ENCODE measurements at places on chromosomes 16 and 17. TPM values are rescaled to one million over a fixed set of nuclear protein-coding genes. Genes with fewer than 3 reads are reported as not detected.

Gene ZNF652
- 28.2 TPM for total RNA-seq

Gene PRR29
- not detected for total RNA-seq

Gene TK1
- 141 TPM for total RNA-seq

Gene CASKIN1
- 0.24 TPM for total RNA-seq

Gene QPRT
- total RNA-seq, result 51.9 TPM

DNA sequence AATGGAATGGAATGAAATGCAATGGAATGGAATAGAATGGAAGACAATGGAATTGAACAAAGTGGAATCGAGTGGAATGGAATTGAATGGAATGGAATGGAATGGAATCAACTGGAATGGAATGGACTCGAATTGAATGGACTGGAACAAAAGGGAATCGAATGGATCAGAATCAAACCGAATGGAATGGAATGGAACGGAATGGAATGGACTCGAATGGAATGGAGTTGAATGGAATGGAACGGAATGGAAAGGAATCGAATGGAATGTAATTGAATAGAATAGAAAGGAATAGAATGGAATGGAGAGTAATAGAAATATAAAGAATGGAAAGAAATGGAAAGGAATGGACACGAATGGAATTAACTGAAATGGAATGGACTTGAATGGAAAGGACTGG lies 475.2 kb upstream of the WSB1 start:
- H3K4me3 ChIP-seq, result no peak overlapping the region
- H3K27ac ChIP-seq, result no peak overlapping the region
- DNase-seq, result peak; percentile 8
- H3K4me1 ChIP-seq, result no peaks in the 10 kb centered on the region

GRCh38 chr17:44374306-44375195 lies 10.9 kb upstream of the FAM171A2 start:
- H3K27me3 ChIP-seq, result no peaks in the 10 kb centered on the region
- no peak overlapping the region for H3K27ac ChIP-seq
- no peaks in the 10 kb centered on the region for H3K36me3 ChIP-seq
- DNase-seq, result peak; percentile 37

GRCh38 chr17:80274331-80274730 lies 13.7 kb downstream of the RNF213 start:
- H3K36me3 ChIP-seq, result no peaks in the 10 kb centered on the region
- no peak overlapping the region for H3K27ac ChIP-seq
- no peaks in the 10 kb centered on the region for H3K4me1 ChIP-seq
- no peak overlapping the region for H3K4me3 ChIP-seq

GRCh38 chr17:19724501-19725420 lies 8.4 kb upstream of the SLC47A2 start:
- H3K27me3 ChIP-seq, result no peaks in the 10 kb centered on the region
- no peaks in the 10 kb centered on the region for H3K36me3 ChIP-seq
- no peak for DNase-seq
- peaks cover 25% of the 10 kb centered on the region for H3K4me1 ChIP-seq
- H3K27ac ChIP-seq, result no peak overlapping the region

- H3K4me3 ChIP-seq, result no peak overlapping the region
- no peak overlapping the region for H3K27ac ChIP-seq
- no peaks in the 10 kb centered on the region for H3K4me1 ChIP-seq
- DNase-seq, result no peak
- H3K36me3 ChIP-seq, result no peaks in the 10 kb centered on the region
These were observed 195.0 kb upstream of the CPHXL start for GRCh38 chr16:75921281-75921680.

DNA sequence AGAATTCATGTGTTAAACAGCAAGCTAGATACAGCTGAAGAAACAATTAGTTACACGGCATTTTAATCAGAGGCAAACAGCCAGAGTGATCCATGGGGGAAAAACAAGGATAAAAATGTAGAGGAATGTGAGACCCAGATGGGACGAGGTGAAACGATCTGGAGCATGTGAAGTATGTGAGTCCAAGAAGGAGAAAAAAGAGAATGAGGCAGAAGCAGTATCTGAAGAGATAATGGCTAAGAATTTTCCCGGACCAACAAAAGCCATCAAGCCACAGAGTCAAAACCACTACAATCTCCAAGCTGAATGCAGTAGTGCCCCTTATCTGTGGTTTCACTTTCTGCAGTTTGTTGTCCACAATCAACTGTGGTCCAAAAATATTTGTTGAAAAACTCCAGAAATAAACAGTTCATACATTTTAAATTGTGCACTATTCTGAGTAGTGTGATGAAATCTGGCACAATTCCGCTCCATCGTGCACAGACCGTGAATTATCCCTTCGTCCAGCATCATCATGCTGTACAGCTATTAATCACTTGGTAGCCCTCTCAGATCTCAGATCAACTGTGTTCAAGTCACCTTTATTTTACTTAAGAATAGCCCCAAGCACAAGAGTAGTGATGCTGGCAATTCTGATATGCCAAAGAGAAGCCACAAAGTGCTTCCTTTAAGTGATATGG lies 18.8 kb downstream of the MYH10 start:
- H3K4me1 ChIP-seq, result no peaks in the 10 kb centered on the region
- H3K4me3 ChIP-seq, result no peak overlapping the region
- no peak overlapping the region for H3K27ac ChIP-seq
- no peaks in the 10 kb centered on the region for H3K36me3 ChIP-seq
- no peak for DNase-seq

- peaks cover 29% of the 10 kb centered on the region for H3K27me3 ChIP-seq
- DNase-seq, result no peak
- H3K27ac ChIP-seq, result no peak overlapping the region
- no peak overlapping the region for H3K4me3 ChIP-seq
- no peaks in the 10 kb centered on the region for H3K36me3 ChIP-seq
These were observed 91.8 kb downstream of the TMEM132E start for GRCh38 chr17:34671191-34671590.

GRCh38 chr16:54846766-54847165 lies 83.9 kb upstream of the IRX5 start:
- H3K4me1 ChIP-seq, result no peaks in the 10 kb centered on the region
- H3K4me3 ChIP-seq, result no peak overlapping the region
- H3K36me3 ChIP-seq, result no peaks in the 10 kb centered on the region
- H3K27ac ChIP-seq, result no peak overlapping the region
- H3K27me3 ChIP-seq, result no peaks in the 10 kb centered on the region
- no peak for DNase-seq

DNA sequence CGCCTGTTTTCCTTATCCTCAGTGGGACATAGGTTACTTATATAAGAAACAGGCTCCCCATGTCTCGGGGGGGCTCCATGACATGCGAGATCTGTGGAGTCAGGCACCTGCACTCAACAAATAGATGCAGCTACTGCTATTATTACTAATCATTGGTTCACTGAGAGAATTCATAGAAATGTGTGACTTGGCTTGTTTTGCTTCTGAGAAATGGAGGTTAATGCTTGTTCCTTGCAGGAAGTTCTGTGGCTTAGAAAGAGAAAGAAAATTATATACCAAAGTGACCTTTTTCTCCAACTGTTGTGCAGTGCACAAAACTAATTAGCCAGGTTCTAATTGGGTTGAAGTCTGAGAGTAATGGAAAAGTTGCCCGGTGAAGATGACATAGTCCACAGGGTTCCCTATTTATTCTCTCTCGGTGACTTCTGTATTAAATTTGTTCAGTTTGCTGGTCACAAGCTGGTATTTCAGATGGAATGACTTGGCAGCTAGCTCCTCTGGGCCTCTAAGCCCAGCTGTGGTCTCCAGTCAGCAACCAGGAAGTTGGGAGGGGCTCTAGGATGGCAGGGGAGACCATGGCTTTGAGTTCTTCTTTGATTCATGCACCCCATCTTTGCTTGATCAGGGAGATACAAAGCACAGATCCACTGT lies 17.6 kb upstream of the MAF start:
- H3K4me1 ChIP-seq, result no peaks in the 10 kb centered on the region
- no peaks in the 10 kb centered on the region for H3K27me3 ChIP-seq
- no peaks in the 10 kb centered on the region for H3K36me3 ChIP-seq
- no peak overlapping the region for H3K27ac ChIP-seq
- H3K4me3 ChIP-seq, result no peak overlapping the region
- no peak for DNase-seq

- H3K4me3 ChIP-seq, result no peak overlapping the region
- DNase-seq, result no peak
- H3K27me3 ChIP-seq, result no peaks in the 10 kb centered on the region
- H3K4me1 ChIP-seq, result no peaks in the 10 kb centered on the region
- H3K27ac ChIP-seq, result no peak overlapping the region
- peaks cover 52% of the 10 kb centered on the region for H3K36me3 ChIP-seq
These were observed 55.6 kb downstream of the TMC6 start for GRCh38 chr17:78072961-78073360.

- peaks cover 4% of the 10 kb centered on the region for H3K4me1 ChIP-seq
- no peaks in the 10 kb centered on the region for H3K27me3 ChIP-seq
- no peaks in the 10 kb centered on the region for H3K36me3 ChIP-seq
These were observed 171.4 kb downstream of the SEC14L1 start for GRCh38 chr17:77312061-77312701.

DNA sequence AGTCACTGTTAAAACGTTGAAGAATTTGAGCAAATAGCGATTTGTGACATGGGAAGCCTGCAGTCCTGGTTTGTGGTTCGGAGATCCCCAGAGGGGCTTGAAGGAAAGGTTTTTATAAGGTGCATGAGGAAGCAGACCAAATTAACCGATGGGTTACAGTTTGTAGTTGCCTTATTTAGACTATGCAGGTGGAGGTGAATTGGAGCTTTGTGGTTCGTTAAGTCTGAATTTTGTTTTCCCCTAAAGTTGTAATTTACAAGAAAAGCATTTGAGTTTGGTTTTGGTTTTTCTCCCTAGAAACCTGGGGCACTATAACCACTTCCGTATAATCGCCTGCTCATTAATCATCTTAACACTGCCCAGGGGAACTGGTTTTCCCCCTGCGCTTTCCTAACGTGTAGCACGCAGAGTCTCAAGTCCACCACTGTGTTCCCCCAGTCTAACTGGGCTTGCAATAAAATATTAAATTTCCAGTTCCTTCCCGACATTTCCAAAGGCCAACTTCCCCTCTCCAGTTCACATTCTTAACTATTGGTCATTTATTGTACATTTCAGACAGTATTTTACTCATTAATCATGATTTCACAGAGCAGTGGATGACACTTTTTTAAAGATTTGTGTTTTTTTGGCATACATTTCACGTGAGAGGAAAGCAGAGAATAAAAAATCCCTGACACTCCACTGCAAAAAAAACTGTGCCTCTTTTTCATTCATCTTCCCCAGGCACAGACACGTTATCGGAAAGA lies 932 bp downstream of the ZNF267 start:
- peak; percentile 26 for DNase-seq
- H3K36me3 ChIP-seq, result peaks cover 32% of the 10 kb centered on the region
- no peaks in the 10 kb centered on the region for H3K27me3 ChIP-seq
- peak overlapping the region; percentile 79 for H3K4me3 ChIP-seq

DNA sequence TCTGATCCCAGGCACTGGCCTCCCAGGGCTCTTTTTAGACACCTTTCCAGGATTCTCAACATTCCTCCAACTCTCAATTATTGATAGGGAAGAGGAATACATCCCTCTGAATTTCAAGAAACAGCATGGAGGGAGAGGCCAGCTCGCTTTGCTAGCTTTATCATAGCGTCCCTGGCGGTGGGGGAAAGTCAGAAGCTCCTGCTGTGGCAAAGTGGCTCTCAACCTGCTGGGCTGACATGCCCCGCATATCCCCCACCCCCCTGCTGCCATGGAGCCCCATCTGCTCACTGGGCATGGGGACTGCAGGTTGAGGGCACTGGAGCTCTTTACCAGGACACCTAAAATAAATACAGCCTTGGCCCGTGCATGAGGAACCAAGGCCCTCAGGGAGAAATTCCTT lies 140.3 kb downstream of the SLC39A11 start:
- H3K36me3 ChIP-seq, result no peaks in the 10 kb centered on the region
- H3K27me3 ChIP-seq, result peaks cover 13% of the 10 kb centered on the region
- no peak for DNase-seq

- peak overlapping the region; percentile 48 for H3K27ac ChIP-seq
- DNase-seq, result no peak
- H3K4me1 ChIP-seq, result peaks cover 33% of the 10 kb centered on the region
- H3K27me3 ChIP-seq, result no peaks in the 10 kb centered on the region
- H3K4me3 ChIP-seq, result no peak overlapping the region
These were observed 41.5 kb upstream of the ETV4 start for GRCh38 chr17:43587647-43588046.

DNA sequence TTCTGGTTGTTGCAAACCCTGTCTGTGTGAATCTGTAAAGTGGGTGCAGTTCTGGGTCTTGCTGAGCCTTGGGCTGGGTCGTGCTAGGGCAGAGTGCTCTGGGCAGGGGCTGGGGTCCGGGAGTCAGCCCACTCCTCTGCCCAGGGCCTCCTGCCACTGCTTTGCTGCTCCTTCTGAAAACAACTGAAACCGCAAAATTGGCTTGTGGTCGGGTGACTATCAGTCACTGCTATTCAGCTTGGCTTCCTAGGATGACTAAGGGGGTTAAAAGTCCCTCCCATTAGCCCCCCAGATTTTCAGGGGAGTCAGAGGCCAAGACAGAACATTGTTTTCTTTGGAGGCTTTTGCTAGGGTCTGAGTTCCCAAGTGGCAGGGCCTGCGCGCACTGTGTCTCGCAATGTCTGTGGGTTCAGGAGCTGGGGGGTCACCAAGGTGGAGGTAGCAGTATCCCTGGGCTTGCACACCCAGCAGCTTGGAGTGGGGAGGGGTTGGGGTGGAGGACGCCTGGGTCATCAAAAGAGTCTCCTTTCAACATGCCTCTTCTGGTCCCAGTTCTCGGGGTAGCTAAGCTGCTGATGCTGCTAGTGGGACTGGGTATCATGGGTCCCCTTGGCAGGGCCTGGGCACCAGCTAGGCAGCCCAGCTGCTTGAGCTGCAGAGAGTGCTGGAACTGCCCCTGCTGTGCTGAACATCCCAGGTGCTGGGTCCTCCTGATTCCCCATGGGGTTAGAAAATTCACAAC lies 13.5 kb upstream of the TBX21 start:
- H3K4me1 ChIP-seq, result peaks cover 49% of the 10 kb centered on the region
- H3K4me3 ChIP-seq, result no peak overlapping the region
- DNase-seq, result peak; percentile 53
- no peak overlapping the region for H3K27ac ChIP-seq
- no peaks in the 10 kb centered on the region for H3K36me3 ChIP-seq

GRCh38 chr16:19011169-19011731 lies 27.5 kb downstream of the TMC7 start:
- H3K4me1 ChIP-seq, result no peaks in the 10 kb centered on the region
- no peak overlapping the region for H3K27ac ChIP-seq
- no peaks in the 10 kb centered on the region for H3K27me3 ChIP-seq
- no peaks in the 10 kb centered on the region for H3K36me3 ChIP-seq
- H3K4me3 ChIP-seq, result no peak overlapping the region
- no peak for DNase-seq

GRCh38 chr17:12431188-12431587 lies 234.5 kb upstream of the MYOCD start:
- H3K27me3 ChIP-seq, result peaks cover 12% of the 10 kb centered on the region
- H3K36me3 ChIP-seq, result no peaks in the 10 kb centered on the region
- no peak overlapping the region for H3K27ac ChIP-seq
- no peak for DNase-seq
- no peaks in the 10 kb centered on the region for H3K4me1 ChIP-seq
- H3K4me3 ChIP-seq, result no peak overlapping the region

GRCh38 chr16:82011199-82011641 lies at the start of gene SDR42E1:
Gene SDR42E1 (minus strand): TSS chr16:82011470. CDS start chr16:82000858, 10,612 bp downstream.
- no peak within 1 kb of the TSS for H3K27ac ChIP-seq
- no peaks in the 10 kb centered on the region for H3K27me3 ChIP-seq
- DNase-seq, result peak; percentile 8
- H3K36me3 ChIP-seq, result no peaks in the 10 kb centered on the region
- H3K4me3 ChIP-seq, result peak within 1 kb of the TSS; percentile 30
